Brain (organoid and tissue), 16 donors: ENCODE measurements at places on chromosomes 3 and 15.

DNA sequence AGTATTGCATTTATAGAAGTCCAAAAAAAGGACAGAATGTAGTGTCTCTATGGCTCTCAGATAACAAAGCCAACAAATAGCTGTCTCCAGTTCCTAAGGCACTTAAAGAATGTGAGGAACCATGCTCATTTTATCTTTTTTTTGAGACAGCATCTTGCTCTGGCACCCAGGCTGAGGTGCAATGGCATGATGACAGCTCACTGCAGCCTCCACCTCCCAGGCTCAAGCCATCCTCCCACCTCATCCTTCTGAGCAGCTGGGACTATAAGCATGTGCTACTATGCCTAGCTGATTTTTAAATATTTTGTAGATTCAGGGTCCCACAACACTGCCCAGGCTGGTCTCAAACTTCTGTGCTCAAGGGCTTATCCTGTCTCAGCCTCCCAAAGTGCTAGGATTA lies 16.1 kb downstream of the ISY1 start:
- no peak for DNase-seq

DNA sequence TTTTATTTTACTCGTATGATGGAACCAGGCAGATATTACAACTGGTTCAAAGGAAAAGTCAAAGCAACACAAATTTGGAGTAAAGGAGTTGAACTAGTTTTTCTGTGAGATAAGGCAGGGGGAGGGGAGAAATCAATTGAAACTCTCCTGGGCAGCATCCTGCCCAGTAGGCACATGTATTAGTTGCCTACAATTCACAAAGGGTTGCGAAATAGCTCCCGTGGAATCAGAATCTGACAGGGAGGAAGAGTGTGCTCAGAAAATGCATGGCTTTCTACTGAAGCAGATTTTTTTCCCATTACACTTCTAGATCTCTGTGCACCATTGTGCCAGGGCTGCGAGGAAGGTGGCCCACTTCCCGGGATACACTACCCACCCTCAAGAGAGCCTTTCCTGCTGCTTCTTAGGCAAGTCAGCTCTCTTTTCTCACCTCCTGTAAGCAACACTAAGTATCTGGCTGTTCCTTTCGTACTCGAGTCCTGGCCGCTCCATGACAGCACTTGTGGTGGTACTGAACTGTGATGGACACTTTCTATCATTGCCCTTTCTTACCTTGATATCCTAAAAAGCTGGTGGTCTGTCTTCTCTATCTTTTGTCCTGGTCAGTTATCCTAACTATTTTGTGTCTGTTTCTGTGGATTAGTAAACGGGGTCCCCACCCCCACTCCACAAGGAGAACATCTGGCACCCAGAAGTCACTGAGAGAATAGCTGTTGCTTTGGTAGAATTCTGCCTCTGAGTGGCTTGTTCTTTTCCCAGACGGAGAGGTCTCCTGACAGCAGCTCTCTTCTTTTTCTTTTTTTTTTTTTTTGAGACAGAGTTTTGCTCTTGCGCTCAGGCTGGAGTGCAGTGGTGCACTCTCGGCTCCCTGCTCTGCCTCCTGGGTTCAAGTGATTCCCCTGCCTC lies 74.8 kb downstream of the RPL39L start:
- no peak for DNase-seq

- no peak for DNase-seq
Measured at GRCh38 chr3:70647094-70647493, 334.7 kb upstream of the MDFIC2 start.

DNA sequence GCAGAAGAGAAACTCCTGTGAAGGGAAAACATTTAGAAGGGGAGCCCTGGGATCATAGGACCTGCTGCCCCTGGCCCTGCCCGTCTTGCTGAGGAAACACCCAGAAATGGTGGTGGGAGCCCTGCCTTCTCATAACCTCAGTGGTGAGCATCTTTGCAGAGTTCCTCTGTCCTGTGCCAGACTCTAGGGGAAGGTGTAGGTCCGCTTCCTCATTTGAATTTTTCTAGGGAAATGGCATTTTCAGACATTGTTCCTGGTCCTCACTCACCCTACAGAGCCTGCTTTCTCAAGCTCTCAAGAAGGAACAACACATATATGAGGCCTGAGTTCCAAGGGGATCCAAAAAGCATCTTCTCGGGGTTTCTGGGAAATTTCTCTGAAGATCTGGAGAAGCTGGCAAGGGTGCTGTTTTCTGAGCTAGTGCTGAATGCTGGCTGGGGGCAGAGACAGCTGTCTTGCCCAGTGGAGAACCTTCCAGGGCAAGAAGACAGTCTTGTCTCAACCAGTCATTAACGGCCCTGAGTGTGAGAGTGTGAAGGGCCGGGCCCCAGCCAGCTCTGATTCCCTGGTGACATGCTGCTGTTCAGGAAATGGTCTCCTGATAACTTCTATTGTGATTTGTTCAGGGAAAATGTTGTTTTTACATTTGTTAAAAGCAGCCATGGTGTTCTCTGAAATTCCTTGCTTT lies 283.1 kb upstream of the LRRFIP2 start:
- DNase-seq: no peak

GRCh38 chr3:147369661-147370123 lies 36.7 kb downstream of the ZIC4 start:
- peak; percentile 74 for DNase-seq

DNA sequence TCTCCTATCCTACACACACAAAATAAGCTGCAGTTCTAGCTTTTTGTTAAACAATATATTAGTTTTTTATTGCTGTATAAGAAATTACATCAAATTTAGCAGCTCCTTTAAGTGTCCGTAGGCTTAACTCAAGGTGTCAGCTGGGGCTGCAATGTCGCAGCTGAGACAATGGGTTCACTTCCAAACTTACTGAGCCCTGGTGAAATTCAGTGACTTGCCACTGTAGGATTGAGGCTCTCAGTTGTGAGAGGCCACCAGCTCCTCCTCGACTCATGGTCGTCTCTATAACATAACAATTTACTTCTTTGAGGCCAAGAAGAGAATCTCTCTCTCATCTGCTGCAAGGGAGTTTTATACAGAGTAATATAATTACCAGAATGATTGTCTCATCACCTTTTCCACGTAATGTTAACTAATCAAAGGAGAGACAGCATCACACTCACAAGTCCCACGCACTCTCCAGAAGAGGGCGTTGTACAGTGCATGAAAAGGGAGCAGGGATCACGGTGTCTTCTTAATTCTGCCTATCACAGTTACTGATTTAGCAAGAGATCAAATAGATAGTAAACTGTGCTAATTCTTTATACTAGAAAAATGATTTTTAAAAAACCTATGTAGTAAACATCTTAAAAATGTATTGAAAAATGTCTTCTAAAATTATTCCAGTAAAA lies 735.6 kb upstream of the GBE1 start:
- DNase-seq: no peak

DNA sequence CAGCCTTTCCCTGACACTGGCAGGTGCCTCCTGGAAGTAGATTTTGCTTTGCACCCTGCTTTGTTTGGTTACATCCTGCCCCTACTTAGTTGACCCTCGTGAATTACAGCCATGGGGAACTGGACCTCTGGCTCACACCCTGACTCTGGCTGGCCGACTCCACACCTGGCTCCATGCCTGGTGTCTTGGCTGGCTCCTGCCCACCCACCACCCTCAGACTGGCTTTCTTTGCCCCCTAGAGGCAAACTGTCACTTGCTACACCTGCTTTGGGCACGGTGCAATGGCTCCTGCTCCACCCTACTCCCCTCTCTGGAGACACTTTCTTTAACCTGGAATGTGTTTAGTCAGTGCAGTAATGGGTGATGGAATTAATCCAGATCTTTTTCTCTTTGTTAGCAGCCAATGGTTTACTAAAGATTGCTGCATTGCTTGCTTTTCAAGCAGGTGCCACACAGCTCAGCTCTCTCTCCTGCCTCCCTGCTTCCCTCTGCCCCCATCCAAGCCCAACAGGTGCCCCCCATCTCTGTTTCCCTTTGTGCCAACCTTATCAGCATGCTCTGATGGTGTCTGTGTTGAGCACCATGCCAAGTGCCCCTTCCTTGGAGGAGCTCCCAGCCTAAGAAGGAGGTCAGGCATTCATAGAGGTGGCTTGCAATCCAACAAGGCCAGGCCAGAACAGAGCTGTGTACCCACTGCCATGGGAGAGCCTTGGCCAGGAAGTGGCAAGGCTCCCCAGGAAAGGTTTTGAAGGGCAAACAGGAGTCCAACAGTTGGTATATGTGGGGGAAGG lies 38.4 kb downstream of the RASGRF1 start:
- no peak for DNase-seq

- DNase-seq: no peak
Measured at GRCh38 chr3:118550122-118550521, 484.5 kb downstream of the IGSF11 start.

DNA sequence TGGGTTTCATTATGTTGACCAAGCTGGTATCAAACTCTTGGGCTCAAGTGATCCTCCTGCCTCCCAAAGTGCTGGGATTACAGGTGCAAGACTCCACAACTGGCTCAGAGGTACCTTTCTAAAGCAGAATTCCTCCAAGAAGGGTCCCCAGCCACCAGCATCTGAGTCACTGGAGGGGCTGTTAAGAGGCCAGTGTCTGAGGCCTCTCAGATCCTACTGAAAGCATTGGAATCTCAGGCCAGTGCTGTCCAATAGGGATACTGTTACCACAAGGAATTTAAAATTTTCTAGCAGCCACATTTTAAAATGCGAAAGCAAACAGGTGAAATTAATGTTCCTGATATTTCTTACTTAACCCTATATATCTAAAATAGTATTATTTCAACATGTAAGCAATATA lies 1.3 kb downstream of the CAV3 start:
- DNase-seq: no peak

DNA sequence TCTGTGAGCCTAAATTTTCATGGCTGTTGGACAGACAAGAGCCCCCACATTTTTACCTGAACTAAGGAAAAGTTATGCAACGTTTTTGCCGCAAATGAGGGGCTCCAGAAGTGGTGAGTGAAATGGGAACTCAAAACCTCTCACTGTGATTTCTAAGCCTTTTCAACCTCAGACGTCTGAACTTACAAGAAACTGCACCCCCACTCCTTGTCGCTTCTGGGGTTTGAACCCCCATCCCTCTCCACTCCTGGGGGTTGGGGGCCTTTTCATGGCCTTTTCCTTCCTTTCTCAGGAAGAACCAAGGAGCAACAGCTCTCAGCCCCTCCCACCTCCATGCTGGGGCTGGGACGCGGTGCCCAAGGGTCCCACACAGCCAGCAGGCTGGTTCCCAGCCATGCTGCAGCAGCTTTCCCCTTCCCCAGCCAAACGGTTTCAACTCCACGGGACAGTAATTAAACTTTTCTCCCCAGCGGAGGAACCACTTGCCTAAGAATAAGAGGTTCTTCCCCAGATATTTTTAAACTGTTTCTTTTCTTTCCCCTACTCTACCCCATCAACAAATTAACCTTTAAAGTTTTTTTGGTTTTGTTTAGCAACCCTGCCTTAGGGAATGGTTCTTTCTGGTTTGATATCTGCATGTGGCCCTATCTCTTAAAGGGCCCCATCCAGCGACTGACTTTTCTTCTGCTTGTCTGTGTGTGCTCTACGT lies 387.6 kb upstream of the CBLB start:
- no peak for DNase-seq

GRCh38 chr3:156311930-156312329 lies 191.6 kb downstream of the KCNAB1 start:
- no peak for DNase-seq

DNA sequence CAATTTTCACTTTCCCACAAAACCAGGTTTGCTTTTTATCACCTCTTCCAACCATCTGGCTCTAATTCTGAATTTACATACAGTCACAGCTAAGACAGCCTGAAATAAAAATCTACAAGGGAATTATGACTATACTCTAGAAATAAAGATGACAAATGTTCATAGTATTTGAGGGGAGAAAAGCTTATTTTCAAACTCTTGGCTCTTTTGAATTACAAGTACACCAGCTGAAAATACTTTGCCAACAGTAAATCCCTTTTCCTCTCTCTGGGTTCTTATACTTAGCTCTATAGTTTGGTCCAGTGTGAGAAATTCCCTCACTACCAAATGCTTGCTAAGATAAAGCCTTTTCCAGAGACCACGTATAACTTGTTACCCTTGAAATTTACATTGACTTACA lies 1037.9 kb downstream of the ROBO1 start:
- no peak for DNase-seq

- no peak for DNase-seq
Measured at GRCh38 chr15:90351479-90352106, 491 bp upstream of the ZNF774 start.
